Smooth muscle cell of trachea (primary cell): ENCODE measurements at places on chromosomes 3 and 15. TPM values are rescaled to one million over a fixed set of nuclear protein-coding genes. Genes with fewer than 3 reads are reported as not detected.

The MELTF gene
- 4.9 and 16.2 TPM in 2 replicates for total RNA-seq

The LYZL4 gene
- total RNA-seq = not detected in 2 replicates

The SPATA12 gene
- total RNA-seq = under 0.01 and 0.15 TPM in 2 replicates

The CACNA2D2 gene
- total RNA-seq = not detected in 2 replicates

The MYH15 gene
- total RNA-seq = 0.50 and 1.0 TPM in 2 replicates

The EPHA3 gene
- total RNA-seq = 1.5 and 3.3 TPM in 2 replicates

The TGM4 gene
- total RNA-seq = not detected in 2 replicates

The TM4SF18 gene
- 0.44 TPM in 1 of 2 replicates, not detected in the other for total RNA-seq

The ARGFX gene
- total RNA-seq = not detected in 2 replicates

The PIF1 gene
- 5.0 and 19.1 TPM in 2 replicates for total RNA-seq

The ALDH1A2 gene
- 2.0 and 2.3 TPM in 2 replicates for total RNA-seq

The P2RY1 gene
- 4.0 and 4.1 TPM in 2 replicates for total RNA-seq
